NCI-H524 (cell line): ENCODE measurements at places on chromosomes 1 and 21.

GRCh38 chr1:110490791-110491451 is 28.1 kb downstream of the KCNA10 start:
- no peak for DNase-seq

- DNase-seq: no peak
Observed at GRCh38 chr1:25194572-25195020, 37.7 kb downstream of the SYF2 start.

DNA sequence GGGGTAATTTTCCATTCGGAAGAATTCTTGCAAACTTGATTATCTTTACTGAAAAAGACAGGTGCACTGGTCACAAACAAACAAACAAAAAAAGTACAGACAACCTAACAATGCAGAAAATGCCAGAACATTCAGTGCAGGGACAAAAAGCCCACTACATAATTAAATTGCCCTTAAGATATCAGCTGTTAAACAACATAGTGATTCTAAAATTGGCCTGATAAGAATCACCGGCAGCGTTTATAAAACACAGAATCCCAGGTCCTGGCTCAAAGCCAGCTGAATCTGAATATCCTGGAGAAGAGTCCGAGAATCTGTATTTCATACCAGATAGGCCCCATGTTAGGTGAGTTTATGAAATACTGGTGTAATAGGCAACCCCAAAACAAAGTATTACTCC is 6.1 kb downstream of the PLPP3 start:
- no peak for DNase-seq

DNA sequence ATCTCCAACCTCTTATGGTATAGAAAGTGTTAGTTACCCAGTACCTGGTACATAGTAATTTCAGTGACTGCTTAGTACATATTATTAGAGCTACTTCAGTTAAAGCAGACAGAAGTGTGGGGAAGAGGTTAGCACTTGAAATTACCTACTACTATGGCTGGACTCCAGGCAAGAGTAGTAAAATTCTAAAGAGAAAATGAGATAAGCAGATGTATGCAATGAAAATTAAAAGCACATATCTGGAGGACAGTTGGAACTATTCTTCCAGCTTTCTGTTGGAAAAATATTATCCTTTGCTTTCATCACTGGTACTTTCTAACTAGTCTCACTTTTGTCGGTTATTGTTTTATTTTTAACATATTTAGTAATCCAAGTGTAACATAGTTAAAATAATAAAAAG is 23.7 kb downstream of the DHX9 start:
- no peak for DNase-seq

GRCh38 chr1:212161231-212161781 is 123.9 kb upstream of the PPP2R5A start:
- DNase-seq: no peak
